ENCODE measurements at places on chromosomes 12 and 14. TPM values are rescaled to one million over a fixed set of nuclear protein-coding genes. Genes with fewer than 3 reads are reported as not detected.
A peak's percentile ranks its signal among the peaks of the same experiment; 100 is the strongest.

Gene SSPN
- 6.3 TPM for total RNA-seq

Gene SLC39A2
- 0.30 TPM for total RNA-seq

Gene STAC3
- 0.75 TPM for total RNA-seq

DNA sequence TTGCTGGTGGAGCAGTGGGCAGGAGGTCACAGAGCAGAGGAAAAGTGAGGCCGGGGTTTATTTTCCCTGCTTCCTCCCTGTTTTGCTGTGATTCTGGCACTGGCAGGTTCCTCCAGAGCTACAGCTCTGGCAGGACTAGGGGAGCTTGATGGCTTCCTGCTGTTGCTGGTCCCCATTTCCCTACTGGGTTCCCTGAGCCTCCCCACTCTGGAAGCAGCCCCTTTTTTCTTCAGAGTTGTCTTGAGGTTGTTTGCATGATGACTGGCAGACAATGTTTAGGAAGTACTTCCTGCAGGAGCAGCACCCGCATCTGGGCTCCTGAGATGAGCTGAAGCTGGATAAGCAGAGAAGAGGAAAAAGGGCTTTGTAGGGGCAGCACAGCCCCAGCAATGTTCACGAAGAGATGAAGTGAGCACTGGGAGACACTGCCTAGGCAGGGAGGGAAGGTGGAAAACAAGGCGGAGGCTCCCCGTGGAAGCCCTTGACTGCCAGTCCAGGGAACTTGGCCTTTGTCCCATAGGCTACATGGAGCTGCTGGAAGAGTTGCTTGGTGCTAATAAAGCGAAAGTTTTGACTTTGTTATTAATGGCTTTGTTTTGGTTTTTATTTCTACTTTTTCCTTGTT lies 126.9 kb downstream of the SLC38A6 start:
- DNase-seq, result no peak

GRCh38 chr14:39488600-39488999 lies 56.4 kb upstream of the FBXO33 start:
- no peak for DNase-seq

DNA sequence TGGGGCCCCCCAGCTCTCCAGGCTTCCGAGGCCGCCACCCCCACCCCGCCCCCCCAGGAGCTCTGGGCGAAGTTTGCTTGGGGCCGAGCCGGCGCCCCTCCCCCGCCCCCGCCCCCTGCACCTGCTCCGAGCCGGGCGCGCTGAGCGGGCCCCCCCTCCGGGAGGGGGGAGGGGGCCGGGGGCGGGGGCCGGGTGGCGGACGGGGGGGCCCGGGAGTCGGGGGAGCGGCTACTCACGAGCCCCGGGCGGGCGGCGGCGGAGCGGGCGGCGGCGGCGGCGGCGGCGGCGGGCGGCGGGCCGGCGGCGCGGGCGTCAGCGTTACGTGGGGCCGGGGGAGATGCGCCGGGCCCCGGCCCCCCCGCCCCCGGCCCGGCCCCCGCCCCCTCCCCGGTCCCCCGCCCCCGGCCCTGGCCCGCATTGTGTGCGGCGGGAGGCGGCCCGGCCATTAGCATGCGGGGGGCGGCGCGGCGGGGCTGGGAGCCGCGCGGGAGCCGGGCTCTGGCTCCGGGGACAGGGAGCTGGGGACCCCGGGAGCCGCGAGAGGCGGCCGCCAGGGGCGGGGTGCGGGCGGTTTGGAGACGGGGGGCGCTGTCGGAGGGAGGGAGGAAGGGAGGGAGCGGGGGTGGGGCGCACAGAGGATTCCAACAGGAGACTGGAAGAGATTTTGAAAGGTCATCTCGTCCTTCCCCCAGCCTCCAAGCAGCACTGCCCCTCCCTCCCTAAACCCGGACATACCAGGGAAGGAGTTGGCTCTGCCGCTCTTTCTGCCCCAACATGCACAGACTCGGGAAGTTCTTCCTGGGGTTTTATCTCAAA lies at the start of gene ZNF219:
Gene ZNF219 (minus strand): TSS at position 580 of the 816 bp plus-strand sequence. CDS start 5,064 bp downstream, outside the sequence.
- DNase-seq, result peak; percentile 26

GRCh38 chr12:46124132-46124847 lies 133.9 kb upstream of the SCAF11 start:
- no peak for DNase-seq

- DNase-seq, result peak; percentile 95
These were observed 34.9 kb upstream of the EML1 start for GRCh38 chr14:99758121-99758821.

GRCh38 chr14:89720741-89721729 lies 233.5 kb downstream of the EFCAB11 start:
- no peak for DNase-seq
